ENCODE measurements at places on chromosomes 5 and 9. TPM values are rescaled to one million over a fixed set of nuclear protein-coding genes. Genes with fewer than 3 reads are reported as not detected.
A peak's percentile ranks its signal among the peaks of the same experiment; 100 is the strongest.

DNA sequence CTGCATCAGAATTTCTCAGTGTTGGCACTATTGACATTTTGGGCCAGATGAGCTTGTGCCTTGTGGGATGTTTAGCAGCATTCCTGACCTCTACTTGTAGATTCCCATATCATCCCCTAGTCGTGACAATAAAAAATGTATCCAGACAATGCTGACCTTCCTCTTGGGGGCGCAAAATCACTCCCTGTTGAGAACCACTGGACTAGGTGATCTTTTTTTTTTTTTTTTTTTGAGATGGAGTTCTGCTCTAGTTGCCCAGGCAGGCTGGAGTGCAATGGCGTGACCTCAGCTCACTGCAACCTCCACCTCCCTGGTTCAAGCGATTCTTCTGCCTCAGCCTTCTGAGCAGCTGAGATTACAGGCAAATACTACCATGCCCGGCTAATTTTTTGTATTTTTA lies 22.6 kb downstream of the STXBP1 start:
- peak; percentile 28 for DNase-seq

PCDHA4 gene
- total RNA-seq: not detected

- no peak for DNase-seq
These were observed 132.7 kb downstream of the TSSK1B start for GRCh38 chr5:113302120-113302519.

GRCh38 chr5:9398227-9398626 lies 147.6 kb downstream of the SEMA5A start:
- DNase-seq: no peak

C9 gene
- not detected for total RNA-seq

DNA sequence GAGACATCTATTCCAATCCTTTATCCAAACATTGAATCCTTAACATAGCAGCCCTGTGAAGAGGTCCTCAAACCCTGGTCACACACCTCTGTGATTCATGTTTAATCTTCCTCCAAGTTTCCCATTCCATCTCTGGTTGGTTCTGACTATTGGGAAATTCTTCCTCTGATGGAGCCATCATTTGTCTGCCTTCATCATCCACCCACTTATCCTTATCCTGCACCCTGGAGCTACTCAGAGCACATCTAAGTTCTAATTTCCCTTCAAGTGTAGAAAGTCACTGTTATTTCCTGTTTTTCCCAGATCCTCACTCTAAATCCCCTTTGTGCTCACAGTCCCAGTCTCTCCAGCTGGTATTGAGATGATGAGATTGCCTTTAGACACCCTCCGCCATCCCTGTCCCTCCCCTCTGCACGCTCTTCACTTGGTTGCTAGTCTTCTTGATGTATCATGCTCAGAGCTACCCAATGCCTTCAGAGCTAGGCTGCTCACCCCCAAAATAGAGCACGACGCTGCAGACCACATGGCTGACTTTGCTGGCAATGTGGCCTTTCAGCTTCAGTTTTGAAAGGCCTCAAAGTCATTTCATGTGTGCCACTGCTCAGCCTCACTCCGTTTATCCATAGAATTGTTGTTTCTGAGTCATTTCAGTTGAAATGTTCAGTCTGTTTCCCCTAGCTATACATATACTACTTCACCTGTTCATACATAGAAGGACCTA lies 154.3 kb downstream of the PALM2AKAP2 start:
- DNase-seq: no peak

DNA sequence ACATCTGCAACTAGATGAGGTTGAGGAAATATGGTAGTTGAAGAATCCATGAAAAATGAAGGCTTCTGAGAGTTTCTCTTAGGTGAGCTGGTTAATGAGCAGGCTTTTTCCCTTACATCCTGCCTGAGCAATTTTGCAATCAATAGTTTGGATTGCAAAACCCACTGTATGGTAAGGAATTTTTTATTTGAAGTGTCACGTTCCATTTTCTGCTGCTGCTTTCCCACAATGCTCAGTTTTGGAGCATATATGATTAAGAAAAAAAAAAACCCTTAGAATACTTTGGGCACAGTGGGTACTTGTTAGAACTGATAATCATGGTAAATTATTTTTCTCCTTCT lies 144.2 kb downstream of the PCSK1 start:
- DNase-seq: no peak

RANBP3L gene
- not detected for total RNA-seq

GRCh38 chr5:14727428-14727865 lies 62.9 kb downstream of the OTULIN start:
- DNase-seq: peak; percentile 98

CDKN2B-AS1 gene
- total RNA-seq: 6.7 TPM

DNA sequence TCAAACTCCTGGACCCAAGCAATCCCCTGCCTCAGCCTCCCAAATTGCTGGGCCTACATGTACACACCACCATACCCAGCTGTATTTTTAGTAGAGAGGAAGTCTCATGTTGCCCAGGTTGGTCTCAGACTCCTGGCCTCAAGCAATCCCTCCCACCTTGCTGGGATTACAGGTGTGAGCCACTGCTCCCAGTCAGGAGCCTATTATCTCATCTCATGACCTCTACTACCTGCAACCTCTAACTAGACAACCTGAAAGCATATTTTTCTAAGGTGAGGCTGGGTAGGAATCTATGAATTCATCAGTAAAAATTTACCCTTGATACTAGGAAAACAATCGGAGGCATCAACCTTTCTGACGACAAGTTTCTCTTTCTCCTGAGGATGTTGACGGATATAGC lies 10.0 kb downstream of the FAM13B start:
- DNase-seq: no peak

CDH9 gene
- total RNA-seq: not detected

DNA sequence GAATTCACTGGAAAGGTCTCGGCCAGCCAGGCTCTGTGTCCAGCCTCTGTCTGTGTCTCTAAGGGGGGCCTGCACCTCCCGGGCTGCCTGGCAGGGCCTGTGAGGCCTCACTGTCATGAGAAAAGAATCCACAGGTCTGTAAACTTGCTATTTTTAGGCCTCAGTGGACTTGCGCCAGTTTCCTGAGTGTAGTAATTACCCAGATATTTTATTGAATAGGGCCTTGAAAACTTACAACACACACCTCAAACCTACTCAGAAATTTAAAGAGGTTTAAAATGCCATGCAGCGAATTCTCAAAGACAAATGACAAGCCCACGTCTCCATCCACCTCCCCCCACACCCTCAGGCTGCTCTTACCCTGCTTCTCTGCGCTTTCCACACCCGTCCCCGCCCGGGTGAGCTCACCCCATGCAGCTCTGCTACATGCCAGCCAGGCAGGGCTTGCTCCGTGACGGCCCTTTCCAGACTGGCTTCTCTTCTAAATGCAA lies 8.8 kb upstream of the TENT4A start:
- no peak for DNase-seq

GRCh38 chr5:179234563-179235135 lies 110.6 kb downstream of the ADAMTS2 start:
- no peak for DNase-seq

GRCh38 chr5:178637356-178638074 lies 10.7 kb upstream of the CLK4 start:
- DNase-seq: no peak

DNA sequence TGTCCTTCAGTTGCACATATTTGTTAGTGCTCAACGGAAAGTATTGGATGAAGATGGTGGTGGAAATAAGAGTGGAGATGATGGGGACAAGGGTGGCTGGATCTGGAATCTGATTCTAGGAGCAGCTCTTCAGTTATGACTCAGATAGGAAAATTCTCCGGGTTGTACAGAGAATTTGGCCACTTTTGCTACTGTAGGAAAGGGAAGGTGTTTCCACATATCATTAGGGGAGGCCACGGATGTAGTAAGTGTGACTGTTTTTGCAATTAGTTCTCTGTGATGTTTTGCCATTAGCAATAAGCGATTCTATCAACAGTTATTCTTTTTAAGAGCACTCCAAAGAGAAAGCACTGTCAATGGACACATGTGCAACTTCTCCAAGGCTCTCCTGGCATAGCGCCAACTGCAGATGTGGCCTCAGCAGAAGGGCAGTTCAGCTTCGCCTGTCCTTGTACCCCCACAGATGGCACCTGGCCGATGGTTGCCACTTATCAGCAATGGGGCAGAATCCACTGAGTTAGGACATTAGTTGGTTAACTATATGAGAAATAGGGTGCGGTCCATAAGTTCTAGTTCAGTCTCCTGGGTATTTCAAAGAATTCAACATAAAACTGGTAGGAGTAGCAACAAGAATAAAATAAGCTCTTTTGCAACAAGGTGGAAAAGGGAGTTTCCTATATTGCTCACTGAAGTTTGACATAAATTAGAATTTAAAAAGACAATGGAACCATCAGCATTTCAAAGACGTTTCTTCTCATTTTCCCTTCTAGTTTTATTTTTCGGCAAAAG lies 96.3 kb downstream of the ARSB start:
- DNase-seq: no peak

STX17 gene
- 7.4 TPM for total RNA-seq

DNA sequence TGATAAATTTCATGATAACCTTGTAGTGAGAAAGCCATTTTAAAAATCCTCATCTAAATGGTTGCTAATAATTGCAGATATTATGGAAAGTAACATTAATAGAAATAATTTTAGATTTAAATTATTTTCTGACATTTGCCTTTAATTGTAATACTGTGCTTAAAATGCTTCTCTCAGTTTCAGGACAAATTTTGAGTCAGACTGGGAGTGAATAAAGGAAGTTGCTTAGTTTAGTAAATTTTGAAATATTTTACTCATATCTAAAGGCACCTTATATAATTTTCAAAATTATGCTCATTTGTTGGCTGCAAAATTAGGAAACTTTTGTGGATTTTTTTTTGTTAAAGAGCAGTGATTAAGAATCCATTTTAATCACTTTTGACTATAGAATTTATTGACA lies 93.8 kb downstream of the CSNK1G3 start:
- no peak for DNase-seq

AK1 gene
- 85.0 TPM for total RNA-seq

FANCC gene
- 17.0 TPM for total RNA-seq

IL5 gene
- not detected for total RNA-seq

- DNase-seq: no peak
These were observed 227.3 kb downstream of the LURAP1L start for GRCh38 chr9:13001989-13002580.

DNA sequence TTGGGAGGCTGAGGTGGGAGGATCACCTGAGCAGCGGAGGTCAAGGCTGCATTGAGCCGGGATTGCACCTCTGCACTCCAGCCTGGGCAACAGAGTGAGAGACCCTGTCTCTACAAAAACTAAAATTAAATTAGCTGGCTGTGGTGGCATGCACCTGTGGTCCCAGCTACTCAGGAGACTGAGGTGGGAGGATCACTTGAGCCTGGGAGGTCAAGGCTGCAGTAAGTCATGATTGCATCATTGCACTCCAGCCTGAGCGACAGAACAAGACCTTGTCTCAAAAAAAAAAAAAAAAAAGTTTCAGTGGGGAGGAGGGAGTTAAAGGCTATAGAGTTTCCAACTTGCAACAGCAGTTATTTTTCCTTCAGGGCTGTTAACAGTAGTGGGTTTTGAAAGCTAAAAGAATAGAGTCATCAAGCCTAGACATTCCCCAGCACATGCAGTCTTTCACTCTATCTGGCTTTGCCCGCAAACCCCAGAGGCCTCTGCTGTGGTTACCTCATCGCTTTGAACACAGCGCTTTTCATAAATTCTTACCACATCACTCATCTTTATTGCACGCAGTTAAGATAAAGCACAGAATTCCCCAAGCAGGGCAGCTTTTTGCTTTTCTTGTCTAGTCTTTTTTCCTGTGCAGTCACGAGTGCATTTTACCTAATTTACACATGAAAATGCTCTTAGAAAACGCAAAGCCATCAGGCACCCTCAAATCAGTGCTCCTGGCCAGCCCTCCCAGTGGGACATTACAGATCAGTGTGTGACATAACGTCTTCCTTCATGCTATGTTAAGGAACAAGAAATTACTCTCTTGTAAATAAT lies 8.7 kb upstream of the SLC2A8 start:
- peak; percentile 81 for DNase-seq

TAF1L gene
- under 0.01 TPM for total RNA-seq

FOXD4L4 gene
- total RNA-seq: not detected

- no peak for DNase-seq
These were observed 42.9 kb upstream of the MEF2C start for GRCh38 chr5:88925692-88926490.

GRCh38 chr5:73447530-73448462 lies 781 bp downstream of the FOXD1 start:
- DNase-seq: peak; percentile 44

DNA sequence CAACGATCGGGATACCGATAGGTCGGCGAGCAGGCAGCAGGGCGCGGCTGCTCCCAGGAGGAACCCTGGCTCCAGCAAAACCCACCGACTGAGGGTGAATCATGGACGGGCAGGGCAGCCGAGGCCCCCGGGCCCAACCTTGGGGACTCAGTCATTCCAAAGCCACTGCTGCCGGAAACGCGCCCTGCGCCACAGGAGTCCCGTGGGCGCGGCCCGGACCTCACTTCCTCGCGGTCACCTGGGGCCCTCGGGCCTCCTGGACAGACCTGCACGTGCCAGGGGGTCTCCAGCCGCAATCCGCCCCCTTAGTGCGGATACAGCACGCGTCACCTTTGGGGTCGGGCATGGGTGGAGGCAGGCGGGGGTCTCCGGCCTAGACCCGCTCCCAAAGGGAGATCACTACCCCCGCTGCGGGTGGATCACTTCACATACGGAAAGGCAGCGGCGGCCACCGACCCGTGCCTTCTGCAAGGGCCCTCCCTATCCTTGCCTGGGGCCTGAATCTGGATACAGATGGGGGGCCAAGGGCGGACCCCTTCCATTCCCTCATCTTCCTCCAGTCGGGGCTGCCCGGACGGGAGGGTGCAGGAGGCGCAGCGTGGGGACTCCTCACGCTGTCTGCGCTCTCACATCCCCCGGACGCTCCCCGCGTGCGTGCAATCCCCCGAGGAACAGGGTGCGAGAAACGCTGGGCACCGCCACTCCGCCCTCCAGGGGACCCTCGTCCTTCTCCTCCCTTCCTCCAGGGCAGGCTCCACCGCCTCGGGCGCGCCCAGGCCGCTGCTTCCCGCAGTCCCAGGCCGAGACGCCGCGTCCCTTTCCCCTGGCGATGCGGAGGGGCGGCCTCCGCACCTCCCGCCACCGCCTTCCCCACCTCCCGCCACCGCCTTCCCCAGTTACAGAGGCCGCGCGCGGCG lies 586 bp downstream of the TXN start:
- peak; percentile 59 for DNase-seq

GRCh38 chr9:37669232-37669631 lies 18.5 kb downstream of the FRMPD1 start:
- DNase-seq: no peak

GRCh38 chr5:73299665-73300336 lies 126.8 kb downstream of the TMEM174 start:
- no peak for DNase-seq

FABP6 gene
- 2.9 TPM for total RNA-seq

SMIM27 gene
- total RNA-seq: 1.9 TPM

CAVIN4 gene
- total RNA-seq: 0.08 TPM

DNA sequence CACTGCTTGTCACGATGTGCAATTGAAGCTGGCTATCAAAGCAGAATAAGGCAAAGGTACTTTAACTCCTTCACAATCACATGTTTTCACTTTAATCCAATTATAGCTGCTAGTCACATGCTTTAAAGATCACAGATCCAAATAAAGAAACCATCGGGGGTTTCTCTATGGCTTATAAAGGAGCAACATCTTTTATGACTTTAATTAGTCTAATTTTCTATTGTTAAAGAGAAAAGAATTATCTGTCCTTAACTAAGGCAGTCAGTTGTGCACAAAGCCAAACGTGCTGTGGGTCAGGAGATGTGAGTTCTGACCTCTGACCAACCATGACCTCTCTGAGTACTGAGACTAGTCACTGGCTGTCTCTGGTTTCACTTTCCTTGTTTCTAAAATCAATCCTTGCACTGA lies 561.1 kb downstream of the RAB3C start:
- DNase-seq: no peak

SNCAIP gene
- not detected for total RNA-seq
